ENCODE measurements at places on chromosomes 7 and 10.
A peak's percentile ranks its signal among the peaks of the same experiment; 100 is the strongest.

- peak; percentile 29 for DNase-seq
Measured at GRCh38 chr10:119030421-119031250, 1.1 kb downstream of the NANOS1 start.

- DNase-seq = peak; percentile 58
Measured at GRCh38 chr10:29849126-29849833, 210.1 kb downstream of the JCAD start.

GRCh38 chr10:35887685-35888084, 245.6 kb upstream of the FZD8 start:
- no peak for DNase-seq

- DNase-seq = no peak
Measured at GRCh38 chr10:88999625-89000024, 9.0 kb downstream of the FAS start.

DNA sequence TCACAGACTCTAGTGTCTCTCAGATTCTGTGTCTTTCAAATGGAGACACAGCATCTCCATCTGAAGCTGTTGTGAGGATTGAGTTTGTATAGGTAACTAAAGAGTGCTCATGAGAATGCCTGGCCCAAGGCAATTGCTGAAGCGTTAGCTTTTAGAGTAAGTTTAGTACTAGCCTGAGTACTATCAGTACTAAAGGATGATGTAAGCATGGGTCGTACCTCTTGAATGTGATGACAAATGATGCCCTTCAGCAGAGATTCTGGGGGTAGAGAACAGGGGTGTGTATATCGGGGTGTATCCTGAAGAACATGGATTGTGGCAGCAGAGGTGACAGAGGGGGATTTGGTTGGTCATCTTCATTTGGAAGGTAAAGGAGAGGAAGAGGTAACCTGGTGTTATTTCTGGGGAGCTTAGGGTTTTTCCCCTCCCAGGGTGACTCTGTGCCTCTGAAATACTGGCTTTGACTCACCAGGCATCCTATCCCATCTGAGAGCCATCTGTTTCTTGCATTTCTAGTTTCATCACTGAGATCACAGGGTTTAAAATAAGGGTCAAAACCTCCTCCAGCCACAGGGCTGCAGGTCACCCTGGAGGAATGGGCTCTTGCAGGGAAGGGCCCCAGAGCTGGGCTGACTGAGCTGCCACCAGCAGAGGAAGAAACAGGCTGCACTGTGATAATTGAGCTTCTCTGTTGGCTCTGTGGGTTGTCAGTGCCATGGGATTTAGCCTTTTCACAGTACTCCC, 756.0 kb downstream of the KCNMA1 start:
- DNase-seq = no peak

DNA sequence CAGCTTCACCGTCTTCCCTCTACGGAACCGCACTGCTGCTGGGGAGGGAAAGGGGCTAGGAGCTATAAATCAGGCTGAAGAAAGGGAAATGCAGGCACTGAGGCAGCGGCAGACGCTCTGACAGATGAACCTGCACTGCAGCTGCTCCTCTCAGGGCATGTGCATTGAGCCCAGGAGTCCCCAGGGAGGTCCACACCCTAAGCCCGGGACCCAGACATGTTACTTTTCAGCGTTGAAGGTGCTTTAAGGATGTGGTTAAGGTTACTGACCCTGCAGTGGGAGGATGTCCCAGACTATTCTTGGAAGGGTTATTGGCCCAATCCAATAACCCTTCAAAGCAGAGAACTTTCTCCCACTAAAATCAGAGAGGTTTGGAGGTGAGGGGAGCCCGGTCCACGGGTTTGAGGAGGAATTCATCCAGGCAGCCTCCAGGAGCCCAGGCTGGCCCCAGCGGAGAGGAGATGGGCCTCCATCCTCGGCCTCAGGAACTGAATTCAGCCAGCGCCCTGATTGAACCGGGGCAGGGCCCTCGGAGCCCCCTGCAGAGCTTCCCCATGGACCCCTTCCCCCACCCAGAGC, 75.4 kb downstream of the ADARB2 start:
- DNase-seq = no peak

- DNase-seq = no peak
Measured at GRCh38 chr7:107486041-107486440, 16.2 kb downstream of the GPR22 start.

DNA sequence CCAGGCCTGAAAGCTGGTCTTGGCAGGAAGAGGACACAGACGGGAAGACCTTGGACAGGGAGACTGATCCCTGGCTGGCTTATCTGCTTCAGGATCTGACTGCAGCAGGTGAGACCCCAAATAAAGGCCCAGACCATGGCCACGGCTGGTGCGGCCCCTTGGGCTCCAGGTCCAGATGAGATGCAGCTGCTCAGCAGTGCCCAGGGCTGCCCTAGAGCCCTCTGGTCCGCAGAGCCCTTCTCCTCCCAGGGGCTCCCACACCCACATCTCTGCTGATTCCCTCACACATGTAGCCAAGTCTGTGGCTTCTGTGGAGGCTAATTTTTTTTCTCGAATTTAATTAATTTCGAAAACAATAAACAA, 46.3 kb downstream of the VIPR2 start:
- no peak for DNase-seq

GRCh38 chr10:92839191-92840085, 8.9 kb upstream of the EXOC6 start:
- no peak for DNase-seq

DNA sequence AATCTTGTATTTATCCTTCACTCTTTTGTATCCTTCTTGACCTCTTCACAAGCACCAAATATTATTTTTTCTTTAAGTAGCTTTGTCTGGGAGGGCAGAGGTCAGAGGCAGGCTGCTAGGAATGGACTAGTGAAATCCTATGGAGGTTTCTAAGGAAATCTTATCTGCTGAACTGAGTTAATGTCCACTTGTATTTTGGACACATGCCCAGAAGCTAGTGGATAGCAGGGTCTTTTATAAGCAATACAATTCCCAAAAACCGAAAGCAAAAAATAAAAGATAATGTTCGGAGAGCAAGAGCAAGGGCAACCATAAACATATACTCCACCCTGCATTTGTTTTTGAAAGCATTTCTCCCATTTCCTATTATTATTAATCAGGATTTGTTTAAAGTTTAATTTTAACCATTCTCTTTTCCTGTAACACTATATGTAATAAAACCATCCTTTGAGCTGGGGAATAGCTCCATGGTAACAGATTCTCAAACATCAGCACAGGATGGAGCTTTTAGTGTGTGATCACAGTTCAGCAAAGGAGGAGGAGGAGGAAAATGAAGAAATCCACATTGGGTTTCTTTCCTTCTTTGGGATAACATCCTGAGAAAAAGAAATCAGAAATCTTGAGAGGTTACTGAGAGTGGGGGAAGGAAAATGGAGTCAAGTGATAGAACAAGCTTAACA, 328.2 kb upstream of the LRRN3 start:
- DNase-seq = no peak

GRCh38 chr10:11037991-11038390, 20.3 kb downstream of the CELF2 start:
- no peak for DNase-seq

GRCh38 chr7:33882950-33883670, 22.2 kb upstream of the BMPER start:
- DNase-seq = no peak

DNA sequence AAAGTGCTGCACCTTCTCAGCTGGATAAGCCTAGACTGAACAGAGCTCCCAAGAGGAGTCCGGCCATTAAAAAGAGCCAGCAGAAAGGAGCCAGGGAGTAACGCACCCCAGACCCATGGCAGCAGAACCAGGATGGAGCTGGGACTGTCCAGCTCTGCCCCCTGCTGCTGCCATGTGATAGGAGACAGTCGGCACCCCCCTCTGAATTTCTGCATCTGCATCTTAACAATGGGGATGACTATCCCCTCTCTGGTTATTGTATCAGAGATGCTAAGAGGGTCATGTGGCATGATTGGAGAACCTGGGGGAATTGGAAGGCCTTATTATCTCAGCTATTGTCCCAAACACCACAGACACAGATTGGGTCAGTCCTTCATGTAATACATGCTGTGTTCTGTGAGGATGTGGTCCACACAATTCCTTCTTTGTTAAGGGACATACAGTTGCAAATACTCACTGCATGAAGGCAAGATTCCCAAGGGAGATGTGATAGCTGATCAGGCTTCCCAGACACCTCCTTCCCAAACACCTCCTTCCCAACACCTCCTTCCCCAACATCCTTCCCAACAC, 29.3 kb downstream of the PLEKHS1 start:
- no peak for DNase-seq

DNA sequence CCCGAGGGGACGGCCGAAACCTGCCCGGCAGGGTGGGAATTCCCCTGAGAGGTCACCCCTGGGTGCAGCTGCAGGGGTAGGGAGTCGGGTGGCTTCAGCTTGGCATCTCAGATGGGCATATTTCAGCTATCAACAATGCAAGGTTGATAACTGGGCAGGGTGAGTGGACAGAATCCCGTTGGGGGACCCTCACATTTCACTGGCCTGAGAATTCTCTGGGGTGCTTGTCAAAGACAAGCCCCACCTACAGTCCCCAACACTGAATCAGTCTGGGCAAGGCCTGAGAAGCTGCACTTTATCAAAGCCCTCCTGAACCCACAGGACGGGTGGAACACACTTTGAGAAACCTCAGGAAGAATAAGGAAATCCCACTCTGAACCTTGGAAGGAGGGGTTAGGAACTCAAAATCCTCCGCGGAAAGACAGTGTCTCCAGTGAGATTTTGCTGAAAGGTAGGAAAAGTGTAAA, 3.1 kb downstream of the RGS10 start:
- no peak for DNase-seq

GRCh38 chr10:79318369-79318768, 28.9 kb upstream of the PPIF start:
- DNase-seq = no peak

DNA sequence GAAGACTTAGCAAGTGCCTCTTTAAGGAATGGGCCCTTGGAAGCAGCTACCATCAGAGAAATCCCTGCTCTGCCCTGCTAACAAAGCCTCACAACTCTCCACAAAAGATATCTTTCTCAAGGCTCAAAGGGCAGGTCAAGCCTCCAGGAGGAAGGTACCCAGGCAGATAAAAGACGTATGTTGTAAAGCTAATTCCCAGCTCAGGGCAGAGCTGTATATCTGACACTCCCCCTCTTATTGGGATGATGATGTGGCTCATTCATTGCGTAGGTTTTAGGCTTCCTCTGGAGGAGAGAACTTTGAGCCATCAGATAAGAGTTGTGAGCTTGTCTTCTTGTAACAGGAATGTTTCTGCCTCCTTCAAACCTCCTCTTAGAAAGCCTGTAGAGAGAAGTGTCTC, 145.4 kb downstream of the CALN1 start:
- DNase-seq = no peak

DNA sequence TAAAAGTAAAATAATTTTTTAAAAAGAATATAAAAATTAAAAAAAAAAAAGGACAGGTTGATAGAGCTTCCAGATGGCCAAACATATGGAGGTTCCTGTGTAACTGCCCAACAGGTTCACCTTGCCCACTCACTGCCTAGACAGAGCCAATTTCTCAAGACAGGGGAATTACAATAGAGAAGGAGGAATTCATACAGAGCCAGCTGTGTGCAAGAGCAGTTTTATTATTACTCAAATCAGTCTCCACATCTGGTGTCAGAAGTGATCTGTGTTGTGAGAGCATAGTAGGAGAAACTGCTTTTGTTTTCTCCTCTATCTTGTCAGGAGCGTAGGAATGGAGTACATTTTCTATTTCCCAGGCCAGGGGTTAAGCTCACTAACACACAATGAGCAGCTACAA, 31.0 kb downstream of the C7orf33 start:
- no peak for DNase-seq

DNA sequence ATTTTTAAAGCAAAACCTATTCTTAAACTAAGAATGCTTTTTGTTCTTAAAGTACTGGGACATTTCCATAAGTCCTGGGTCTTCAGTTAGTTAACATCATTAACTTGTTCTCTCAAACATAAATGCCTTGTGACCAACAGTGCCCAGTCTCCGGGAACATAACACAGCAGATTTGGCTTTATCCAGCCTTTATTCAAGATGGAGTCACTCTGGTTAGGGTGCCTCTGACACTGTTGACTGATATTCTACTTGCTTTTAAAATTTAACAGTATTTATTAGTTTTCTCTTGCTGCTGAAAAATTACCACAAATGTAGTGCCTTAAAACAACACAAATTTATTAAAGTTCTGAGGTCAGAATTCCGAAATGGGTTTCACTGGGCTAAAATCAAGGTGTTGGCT, 44.1 kb downstream of the AVL9 start:
- no peak for DNase-seq

GRCh38 chr10:70357565-70357964, 24.9 kb downstream of the LRRC20 start:
- DNase-seq = no peak

GRCh38 chr10:36373424-36374096, 731.5 kb upstream of the FZD8 start:
- no peak for DNase-seq

DNA sequence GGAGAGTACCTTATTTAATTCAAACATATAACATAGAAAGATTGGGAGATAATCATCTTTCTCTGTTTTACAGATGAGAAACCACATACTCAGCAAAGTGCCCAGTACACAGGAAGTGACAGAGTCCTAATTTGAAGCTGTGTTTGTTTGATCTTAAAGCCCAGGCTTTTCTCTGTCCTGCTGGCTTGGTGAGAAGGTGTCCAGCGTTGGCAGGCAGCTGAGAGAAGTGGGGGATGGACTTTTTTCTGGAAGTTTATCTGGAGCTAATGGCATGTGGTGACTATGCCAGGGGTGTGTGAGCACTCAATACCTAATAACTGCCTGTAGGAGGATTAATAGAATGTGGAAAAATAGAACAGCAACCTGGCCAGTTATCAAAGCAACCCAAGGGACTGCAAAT, 60.8 kb downstream of the NPSR1 start:
- DNase-seq = no peak

- DNase-seq = no peak
Measured at GRCh38 chr7:90839316-90839715, 243.2 kb downstream of the CDK14 start.

DNA sequence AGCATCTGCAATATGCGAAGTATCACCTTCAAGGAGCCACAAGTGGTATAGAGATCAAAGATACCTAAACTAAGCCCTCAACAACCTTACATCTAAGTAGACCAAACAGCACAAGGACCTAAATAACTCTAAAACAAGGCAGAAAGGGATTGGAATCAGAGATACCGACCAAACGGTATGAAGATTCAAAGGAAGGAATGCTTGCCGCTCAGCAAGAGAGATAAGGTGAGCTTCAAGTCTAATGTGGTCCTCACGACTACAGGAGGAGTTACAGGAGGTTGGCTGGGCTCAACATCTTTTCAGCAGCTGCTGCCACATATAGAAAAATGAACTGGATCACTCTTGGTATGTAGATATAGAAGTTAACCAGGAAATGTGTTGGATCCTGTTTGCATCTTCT, 11.6 kb downstream of the ABLIM1 start:
- no peak for DNase-seq

DNA sequence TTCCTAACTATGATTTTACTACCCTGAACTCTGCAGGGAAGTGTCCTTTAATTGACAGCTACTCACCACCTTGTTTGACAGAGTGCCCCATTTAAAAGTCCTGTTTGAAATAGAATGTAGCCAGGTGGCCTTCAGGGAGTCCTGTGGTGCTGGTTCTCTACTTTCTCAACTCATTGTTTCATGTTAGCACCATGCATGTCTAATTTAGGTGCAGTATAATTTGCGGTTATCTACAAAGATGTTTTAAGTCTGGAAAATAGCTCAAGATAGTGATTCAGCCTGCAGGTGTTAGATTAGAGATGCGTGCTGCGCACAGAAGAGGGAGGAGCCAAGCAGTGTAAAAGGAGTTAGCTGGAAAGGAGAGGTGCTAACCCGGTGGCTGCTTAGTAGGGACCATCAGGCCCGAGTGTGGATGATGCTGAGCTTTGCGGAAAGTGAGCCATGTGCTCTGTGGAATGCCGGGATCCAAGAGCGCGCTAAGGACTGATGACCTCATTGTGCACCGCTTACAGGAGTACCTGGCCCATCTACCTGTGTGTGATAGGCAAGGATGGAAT, 1.2 kb downstream of the CCM2 start:
- no peak for DNase-seq

All from SW 1271 (cell line).